ENCODE measurements at places on chromosomes 3 and 15. TPM values are rescaled to one million over a fixed set of nuclear protein-coding genes. Genes with fewer than 3 reads are reported as not detected.

- DNase-seq, result no peak
Measured at GRCh38 chr15:71575474-71576045, 234.8 kb upstream of the NR2E3 start.

GRCh38 chr3:172201136-172201869, 161.9 kb downstream of the FNDC3B start:
- peak; percentile 93 for DNase-seq

DNA sequence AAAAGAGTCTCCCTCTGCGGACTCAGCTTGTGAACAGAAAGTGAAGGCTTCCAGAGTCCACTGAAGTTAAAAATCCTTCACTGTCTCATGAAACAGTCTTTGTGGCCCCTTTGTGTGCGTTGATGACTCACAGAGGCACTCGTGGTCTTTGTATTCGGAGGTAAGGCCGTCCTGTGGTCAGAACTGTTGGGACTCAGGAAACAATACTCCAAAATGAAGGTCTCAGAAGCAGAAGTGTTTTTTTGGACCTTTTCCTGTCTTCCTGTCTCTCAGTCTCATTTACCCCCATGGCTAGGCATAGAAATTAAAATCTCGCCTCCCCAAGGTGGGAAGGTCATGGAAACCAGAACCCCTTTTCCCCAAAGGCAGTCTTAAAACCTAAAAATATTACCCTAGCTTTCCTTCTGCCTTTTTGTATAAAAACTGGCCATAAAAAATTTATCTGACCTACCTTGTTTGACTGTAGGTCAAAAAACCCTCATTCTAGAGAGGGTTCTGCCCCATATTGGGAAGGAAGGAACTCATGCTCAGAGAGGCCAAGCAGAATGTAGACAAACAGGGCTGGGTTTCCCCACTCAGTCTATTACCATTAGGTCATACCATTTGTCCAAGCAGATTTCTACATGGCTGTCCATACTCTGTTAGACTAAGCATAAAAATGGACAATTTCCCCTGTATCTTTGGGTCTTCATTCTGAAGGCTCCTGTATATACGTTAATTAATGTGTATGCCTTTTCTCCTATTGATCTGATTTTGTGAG, 19.1 kb upstream of the EPB42 start:
- no peak for DNase-seq

DNA sequence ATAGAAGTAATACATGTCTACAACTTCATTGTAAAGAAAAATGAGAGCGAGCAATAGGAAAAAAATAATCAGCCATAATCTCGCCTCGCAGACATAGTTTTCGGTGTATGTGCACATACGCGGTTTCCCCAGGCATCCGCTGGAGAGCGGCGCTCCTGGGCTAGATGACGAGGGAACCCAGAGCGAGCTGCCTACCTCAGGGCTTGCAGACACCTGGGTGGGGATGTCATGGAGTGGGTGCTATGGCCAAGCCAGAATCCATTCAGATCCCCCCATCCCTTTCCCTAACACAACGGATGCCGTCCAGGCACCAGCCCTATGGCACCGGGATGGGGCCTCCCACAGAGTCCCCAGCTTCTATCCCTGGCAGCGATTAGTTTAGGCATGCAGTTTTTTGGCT, 4.5 kb upstream of the CFAP100 start:
- peak; percentile 51 for DNase-seq

DNA sequence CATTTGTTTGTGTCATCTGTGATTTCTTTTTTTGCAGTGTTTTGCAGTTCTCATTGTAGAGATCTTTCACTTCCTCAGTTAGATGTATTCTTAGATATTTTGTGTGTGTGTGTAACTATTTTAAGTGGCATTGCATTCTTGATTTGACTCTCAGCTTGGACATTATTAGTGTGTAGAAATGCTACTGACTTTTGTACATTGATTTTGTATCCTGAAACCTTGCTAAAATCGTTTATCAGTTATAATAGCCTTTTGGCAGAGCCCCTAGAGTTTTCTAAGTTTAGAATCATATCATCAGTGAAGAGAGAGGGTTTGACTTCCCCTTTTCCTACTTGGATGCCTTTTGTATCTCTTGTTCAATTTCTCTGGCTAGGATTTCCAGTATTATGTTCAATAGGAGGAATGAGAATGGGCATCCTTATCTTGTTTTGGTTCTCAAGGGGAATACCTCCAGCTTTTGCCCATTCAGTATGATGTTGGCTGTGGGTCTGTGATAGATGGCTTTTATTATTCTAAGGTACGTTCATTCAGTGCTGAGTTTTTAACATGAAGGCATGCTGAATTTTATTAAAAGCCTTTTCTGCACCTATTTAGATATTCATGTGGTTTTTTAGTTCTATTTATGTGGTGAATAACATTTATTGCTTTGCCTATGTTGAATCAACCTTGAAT, 211.7 kb downstream of the MBNL1 start:
- DNase-seq, result no peak

GRCh38 chr3:72214066-72214951, 429.4 kb upstream of the PROK2 start:
- DNase-seq, result no peak

GRCh38 chr3:8702560-8702959, 31.0 kb upstream of the CAV3 start:
- no peak for DNase-seq

DNA sequence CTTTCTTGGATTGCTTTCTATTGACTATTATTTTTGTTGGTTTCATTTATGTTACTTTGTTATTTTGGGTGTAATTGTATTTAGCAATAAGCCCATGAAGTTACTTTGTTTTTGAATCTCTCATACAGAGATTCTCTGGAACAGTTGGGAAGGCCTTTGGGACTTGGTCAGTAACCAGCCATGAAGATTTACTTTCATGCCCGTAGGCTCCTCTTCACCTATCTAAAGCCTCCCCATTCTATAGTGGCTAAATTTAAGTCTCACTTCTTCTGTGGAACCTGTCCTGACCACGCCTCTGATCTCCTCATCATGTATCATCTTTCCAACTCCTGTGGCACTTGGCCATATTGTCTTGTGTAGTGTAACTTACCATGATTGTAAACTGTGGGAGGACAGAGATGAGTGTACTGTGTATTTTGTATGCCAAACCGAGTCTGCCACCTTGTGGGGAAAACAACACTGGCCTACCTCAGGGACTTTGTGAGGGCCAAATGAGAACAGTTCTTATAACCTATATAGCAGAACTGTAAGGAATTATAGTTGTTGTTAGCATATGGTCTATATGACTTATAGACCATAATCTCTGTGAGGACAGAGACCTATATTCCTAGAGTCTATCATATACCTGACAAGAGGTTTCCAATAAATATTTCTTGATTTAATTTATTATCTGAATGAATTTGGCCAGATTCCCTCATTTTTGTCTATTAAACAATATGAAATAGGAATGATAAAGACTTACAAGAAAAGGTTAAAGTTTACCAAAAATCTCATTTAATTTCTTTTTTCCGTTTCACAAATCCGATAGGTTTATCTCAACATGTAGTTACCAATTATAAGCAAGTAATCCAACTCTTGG, 75.0 kb downstream of the STARD9 start:
- DNase-seq, result peak; percentile 70

- DNase-seq, result no peak
Measured at GRCh38 chr3:119912220-119912619, 130.3 kb downstream of the NR1I2 start.

GRCh38 chr15:72445426-72445825, 28.7 kb upstream of the ARIH1 start:
- DNase-seq, result peak; percentile 17

GRCh38 chr3:66856533-66856932, 141.6 kb upstream of the KBTBD8 start:
- DNase-seq, result no peak

DNA sequence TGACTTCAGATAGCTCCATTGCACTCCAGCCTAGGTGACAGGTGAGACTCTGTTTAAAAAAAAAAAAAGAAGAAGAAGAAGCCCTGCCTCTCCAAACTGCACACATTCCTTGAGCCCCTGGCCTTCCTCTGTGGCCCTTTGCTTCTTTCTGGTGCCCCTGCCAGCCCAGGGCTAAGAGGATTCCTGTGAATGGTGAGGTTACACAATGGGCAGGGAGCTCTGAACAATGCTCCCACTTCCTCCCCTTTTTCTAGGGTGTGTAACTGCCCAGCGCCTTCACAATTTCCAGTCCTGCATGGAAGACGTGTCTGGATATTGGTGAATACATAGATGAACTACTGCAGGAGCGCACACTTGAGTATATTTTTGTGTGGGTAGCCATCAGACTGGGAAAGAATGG, 3.6 kb upstream of the AMOTL2 start:
- DNase-seq, result no peak

GRCh38 chr15:37679627-37680026, 254.8 kb upstream of the TMCO5A start:
- DNase-seq, result no peak

DNA sequence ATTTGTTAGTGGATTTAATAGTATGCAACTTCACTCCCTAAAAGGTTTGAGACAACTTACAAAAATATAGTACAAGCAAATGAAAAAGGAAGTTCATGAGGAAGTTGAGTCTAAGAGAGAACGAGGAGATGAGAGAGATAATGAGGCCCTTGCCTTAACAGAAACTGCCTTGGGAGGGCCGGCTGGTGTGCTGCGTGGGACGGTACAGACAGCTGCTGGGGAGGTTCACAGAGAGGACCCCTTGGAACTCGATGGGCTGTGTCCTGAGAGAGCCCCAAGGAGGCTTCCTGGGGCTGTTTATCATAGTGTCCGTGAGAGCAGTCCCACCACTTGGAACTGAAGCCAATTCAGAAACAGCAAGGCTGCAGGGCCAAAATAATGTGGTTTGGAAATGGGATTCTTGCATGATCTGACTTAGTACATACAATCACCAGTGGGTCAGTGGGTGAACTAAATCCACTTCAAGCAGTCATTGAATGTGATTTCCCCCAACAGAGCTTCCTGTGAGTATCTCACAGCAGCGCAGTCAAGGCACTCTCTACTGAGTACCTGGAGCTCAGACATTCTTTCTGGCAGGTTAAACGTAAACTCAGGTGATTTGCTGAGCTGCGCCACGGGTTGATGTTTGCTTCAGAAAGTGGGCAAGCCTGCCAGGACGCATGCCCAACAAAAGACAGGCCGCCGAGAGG, 90.8 kb downstream of the CRTC3 start:
- DNase-seq, result no peak

DNA sequence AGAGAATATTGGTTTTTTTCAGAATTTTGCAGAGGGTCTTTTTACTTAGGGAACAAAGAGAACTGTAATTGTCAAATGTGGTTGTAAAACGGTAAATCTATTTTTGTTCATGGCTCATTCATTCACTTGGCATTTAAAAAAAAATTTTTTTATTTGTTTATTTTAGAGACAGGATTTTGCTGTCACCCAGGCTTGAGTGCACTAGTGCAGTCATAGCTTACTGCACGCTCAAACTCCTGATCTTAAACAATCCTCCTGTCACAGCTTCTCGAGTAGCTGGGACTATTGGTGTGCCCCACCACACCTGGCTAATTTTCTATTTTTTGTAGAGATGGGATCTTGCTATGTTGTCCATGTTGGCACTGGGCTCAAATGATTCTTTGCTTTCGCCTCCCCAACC, 301.8 kb downstream of the LPP start:
- peak; percentile 26 for DNase-seq

DNA sequence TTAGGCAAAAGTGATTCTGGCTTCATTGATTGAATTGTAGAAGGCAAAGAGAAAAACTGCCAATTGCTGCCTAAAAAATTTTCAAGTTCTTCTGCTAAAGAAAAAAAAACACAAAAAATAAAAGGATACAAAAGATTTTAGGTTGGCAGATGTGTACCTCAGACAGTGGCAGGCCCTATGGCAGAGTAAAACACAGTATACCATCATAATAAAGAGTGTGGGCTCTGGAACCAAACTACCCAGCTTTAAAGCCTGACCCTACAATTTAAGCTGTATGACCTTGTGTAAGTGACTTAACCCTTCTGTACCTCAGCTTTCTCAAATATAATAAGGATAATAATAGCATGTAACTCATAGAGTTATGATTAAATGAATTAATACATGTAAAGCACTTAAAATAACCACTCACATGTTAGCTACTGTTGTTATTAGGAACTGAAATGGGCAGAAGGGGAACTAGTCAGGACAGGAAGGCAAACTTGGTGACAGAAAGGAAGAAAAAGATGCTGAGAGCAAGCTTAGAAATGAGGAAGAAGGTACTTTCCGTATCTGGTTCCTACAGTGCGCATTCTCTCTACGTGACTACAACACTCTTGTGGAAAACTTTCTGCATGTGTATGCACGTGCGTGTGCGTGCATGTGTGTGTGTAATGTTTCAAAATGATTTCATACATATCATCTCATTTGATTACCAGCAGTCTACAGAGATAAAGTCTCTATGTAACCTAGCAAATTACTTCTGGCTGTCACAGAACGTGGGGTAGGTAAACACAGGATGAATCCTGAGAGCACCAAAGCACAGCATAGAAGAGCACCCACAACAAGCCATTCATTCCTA, 13.6 kb upstream of the GATM start:
- no peak for DNase-seq

DNA sequence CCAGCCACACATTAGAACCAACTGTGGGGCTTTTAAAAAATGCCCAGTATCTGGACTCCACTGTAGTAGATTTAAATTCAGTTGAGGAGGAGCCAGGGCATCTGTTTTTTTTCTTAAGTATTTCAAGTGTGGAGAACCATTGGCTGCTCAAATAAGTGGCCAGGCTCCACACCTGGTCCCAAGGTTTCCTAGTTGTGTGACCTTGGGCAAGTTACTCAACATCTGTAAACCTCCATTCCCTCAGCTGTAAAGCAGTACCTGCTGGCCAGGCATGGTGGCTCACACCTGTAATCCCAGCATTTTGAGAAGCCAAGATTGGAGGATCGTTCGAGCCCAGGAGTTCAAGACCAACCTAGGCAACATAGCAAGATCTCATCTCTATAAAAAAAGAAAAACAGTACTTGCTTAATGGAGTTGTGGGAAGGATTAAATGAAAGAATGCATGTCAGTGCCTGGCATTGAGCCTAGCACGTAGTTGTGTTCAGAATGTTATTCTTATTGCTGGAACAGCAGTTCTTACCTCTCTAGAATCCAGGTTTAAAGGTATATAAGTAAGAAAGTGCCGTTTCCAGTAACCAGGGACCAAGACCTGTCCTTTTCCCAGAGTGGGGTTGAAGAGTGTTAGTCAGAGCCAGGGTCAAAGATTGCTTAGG, 2.0 kb downstream of the PPP1R14D start:
- DNase-seq, result no peak

GRCh38 chr15:62569460-62570404, 404.6 kb upstream of the C2CD4B start:
- DNase-seq, result peak; percentile 90

GRCh38 chr3:151838574-151839312, 24.8 kb downstream of the AADAC start:
- DNase-seq, result peak; percentile 41

GRCh38 chr3:167394003-167394402, 13.9 kb upstream of the ZBBX start:
- DNase-seq, result no peak

ACTRT3 gene
- total RNA-seq, result 4.3 TPM

RBP2 gene
- not detected for total RNA-seq

NEK10 gene
- 58.6 TPM for total RNA-seq

SLC35G2 gene
- 8.0 TPM for total RNA-seq

C3orf33 gene
- total RNA-seq, result 4.7 TPM

LRRC31 gene
- total RNA-seq, result not detected

SEMA3F gene
- total RNA-seq, result 16.5 TPM

Measured in osteoblast (primary cell).